Left lung (tissue), 14 donors: ENCODE measurements at places on chromosomes 13 and 19. TPM values are rescaled to one million over a fixed set of nuclear protein-coding genes. Genes with fewer than 3 reads are reported as not detected.

DNA sequence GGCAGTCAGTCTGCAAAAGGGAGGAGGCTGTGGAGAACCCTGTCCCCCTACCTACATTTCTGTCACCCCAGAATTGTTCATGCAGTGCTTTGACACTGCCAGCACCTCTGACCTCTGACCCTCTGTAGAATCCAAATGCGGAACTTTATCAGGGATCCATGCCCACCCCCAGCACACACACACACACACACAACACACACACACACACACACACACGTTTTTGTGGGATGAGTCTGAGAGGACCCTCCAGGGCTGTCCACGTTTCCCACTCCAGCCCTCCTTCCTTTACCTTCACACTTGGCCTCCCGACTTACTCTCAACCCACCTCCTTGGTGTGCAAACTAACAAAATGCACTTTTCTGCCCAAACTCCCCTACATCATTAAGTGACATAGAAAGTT lies 42.3 kb upstream of the TSHZ3 start:
- no peak for DNase-seq

DNA sequence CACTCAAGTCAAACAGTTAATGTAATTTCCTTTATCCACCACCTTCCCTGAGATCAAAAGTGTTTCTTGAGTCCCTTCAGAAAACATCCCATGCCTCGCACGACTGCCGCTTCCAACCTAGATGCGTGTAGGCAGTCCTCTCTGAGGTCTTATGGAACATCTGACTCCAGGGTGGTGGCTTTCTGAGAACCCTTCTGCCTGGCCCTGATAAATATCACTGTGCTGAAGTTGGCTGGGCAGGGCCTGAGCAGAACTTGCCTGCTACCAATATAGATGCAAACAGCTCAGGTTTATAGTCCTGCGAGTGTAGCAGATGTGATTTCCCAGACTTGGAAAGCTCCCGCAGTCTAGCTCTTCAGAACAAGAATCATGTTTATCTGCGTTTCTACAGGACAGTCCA lies 61.1 kb upstream of the GPR12 start:
- no peak for DNase-seq

DNA sequence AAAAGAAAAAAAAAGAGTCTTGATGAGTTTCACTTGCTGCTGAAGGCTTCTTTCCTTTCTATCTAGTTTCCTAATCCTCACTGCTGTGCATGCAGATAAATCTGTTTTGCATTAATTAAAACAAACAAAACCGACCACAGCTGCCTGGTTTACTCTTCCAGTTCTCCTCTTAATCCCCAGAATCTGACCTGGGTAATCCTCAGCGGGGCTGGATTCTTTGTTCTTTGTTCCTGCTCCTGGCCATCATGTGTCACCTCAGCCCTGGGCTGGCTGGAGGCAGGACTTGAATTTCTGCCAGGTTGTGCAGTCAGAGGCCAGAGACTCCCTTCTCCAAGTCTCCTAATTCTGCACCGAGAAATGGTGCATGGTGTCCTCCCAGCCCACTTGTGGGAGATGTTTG lies 52.2 kb upstream of the CYP4F8 start:
- no peak for DNase-seq

ELSPBP1 gene
- total RNA-seq: not detected

- DNase-seq: no peak
These were observed 50.5 kb downstream of the NFIX start for GRCh38 chr19:13045812-13046211.

GRCh38 chr19:4870025-4870700 lies 2.7 kb upstream of the PLIN3 start:
- DNase-seq: peak; percentile 81

DNA sequence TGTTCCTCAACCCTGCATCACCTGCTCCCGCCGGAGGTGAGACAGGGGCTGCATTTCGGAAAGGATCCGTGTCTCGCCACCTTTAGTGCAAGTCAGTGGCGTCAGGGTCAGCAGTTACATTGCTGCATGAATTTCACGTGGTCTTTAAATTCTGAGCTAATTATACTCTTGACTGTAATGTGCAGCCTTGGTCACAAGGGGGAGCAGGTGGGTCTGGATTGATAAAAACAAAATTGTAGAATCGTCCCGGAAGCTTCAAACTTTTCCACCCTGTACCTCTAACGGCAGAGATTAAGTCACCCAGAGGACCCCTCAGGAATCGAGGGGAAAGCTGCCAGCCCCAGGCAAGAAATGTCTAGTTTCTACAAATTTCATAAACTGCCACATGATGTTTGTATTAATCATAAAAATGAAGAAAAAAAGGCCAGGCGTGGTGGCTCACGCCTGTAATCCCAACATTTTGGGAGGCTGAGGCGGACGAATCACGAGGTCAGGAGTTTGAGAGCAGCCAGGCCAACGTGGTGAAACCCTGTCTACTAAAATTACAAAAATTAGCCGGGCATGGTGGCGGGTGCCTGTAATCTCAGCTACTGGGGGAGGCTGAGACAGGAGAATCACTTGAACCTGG lies 20.2 kb downstream of the BBC3 start:
- peak; percentile 65 for DNase-seq

GRCh38 chr13:103130681-103131210 lies 64.5 kb upstream of the SLC10A2 start:
- no peak for DNase-seq

DNA sequence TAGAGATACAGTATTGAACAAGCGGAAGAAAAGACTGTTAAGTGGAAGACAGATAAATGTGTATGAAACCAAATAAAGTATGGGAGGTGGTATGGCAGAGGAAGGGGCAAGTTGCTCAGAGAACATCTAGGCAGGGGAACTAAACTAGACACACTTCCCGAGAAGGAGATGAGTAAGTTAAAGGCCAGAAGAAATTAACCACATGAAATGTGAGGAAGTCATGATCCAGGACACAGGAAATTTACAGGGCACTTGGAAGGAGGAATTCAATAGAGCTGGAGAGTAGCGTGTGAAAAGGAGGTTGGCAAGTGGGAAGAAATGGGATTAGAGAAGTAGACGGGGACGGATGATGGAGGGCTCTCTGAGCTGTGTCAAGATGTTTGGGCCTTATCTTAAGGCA lies 208.8 kb downstream of the COG6 start:
- DNase-seq: no peak

SIGLEC11 gene
- total RNA-seq: 4.9 TPM

DNA sequence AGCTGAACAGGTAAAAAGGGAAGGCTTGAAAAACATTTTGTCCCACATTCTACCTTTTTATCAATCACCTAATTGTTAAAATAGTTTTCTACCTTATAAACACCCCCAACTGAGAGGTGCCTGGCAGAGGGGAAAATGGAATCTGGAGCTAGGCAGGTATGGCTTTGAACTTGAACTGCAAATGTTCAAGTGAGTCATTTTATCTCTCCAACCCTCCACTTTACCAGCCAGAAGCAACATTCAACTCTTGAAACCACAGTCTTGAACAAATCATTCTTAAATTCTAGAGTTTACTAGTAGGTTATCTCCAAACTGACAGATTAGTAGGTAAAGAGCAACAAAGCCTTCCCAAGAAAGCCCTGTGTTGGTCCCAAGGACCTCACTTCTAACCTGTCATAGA lies 116.9 kb downstream of the ABCC4 start:
- no peak for DNase-seq

DNA sequence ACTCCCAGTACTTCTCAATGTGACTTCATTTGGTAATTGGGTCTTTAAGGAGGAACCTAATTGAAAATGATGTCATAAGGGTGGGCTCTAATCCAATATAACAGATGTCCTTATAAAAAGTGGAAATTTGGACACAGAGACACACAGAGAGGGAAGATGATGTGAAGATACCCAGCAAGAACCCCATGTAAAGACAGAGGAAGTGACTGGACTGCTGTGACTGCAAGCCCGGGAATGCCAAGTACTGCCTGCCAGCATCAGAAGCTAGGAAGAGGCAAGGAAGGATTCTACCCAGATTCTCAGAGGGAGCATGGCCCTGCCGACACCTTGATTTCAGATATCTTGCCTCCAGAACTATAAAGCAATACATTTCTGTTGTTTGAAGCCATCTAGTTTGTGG lies 239.3 kb downstream of the KCTD12 start:
- no peak for DNase-seq

KLK12 gene
- total RNA-seq: not detected

ACP7 gene
- not detected for total RNA-seq

ZNF20 gene
- 3.5 TPM for total RNA-seq

DNA sequence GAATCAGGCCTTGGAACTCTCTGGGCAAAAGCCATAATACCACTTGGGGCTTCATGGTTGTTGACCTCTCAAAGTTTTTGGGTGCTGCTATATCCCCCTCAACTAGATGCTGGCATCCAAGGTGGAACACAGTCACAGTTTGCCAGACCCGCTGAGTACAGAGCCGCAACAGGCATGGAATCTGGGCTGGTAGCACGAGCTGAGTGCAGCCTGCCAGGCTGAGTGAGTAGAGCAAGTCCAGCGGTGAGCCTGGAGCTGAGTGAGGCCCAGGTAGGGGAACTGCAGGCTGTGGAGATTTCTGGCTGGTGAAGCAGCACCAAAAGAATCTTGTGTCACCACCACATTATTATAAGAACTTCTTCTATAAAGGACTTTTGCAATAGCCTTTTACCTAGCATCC lies 192.6 kb downstream of the PCDH17 start:
- DNase-seq: no peak

GRCh38 chr13:104372095-104372655 lies 1306.0 kb upstream of the SLC10A2 start:
- DNase-seq: no peak
